ENCODE measurements at places on chromosomes 5 and 9.

DNA sequence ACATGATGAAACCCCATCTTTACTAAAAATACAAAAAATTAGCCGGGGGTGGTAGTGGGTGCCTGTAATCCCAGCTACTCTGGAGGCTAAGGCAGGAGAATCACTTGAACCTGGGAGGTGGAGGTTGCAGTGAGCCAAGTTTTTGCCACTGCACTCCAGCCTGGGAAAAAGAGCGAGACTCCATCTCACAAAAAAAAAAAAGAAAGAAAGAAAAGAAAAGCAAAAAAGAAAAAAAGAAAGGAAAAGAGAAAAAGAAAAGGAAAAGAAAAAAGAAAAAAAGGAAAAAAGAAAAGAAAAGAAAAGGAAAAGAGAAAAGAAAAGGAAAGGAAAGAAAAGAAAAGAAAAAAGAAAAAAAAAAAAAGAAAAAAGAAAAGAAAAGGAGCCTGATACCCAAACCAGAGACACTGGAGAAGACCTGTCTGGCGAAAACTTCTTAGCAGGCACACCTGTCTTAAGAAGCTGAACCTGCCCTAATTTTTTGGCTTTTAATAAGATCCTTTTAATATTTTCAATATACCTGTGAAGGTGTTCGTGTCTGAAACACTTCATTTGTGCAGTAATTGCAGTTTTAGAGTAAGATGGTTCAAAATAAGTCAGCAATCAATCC is 164.7 kb upstream of the IRX2 start:
- no peak for DNase-seq

GRCh38 chr9:77435277-77435676 is 212.8 kb downstream of the GNA14 start:
- DNase-seq = no peak

DNA sequence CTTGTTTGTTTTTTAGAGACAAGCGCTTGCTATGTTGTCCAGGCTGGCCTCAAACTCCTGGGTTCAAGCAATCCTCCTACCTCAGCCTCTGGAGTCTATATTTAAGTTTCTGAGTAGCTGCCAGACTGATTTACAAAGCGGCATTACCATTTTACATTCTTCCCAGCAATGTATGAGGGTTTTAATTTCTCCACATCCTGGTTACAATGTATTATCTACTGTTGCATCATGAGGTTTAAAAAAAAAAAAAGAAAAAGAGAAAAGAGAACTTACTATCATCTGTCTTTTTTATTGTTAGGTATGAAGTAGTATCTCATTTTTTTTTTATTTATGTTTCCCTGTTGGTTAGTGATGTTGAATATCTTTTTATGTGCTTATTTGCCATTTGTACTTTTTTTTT is 18.9 kb upstream of the CLINT1 start:
- no peak for DNase-seq

- no peak for DNase-seq
Observed at GRCh38 chr9:98363644-98364043, 108.2 kb upstream of the TBC1D2 start.

DNA sequence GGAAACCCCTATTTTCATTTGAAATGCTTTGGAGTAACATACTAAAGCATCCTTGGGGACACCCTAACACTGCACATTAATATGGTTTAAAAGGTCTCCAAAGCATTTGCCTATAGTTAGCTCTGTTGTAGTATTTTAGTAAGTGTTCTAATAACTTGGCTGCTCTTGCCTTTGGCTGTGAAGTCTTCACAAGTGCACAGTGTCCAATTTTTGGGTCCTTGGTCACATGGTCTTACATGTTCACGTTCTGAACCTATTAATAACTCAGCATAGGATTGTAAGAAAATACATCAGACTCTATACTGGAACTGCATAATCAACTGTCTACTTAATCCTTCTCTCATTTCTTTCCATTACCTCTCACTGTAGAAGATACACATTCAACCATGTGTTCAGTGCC is 17.4 kb downstream of the ADAMTS19 start:
- no peak for DNase-seq

- DNase-seq = no peak
Observed at GRCh38 chr5:10688651-10689171, 72.3 kb downstream of the DAP start.

DNA sequence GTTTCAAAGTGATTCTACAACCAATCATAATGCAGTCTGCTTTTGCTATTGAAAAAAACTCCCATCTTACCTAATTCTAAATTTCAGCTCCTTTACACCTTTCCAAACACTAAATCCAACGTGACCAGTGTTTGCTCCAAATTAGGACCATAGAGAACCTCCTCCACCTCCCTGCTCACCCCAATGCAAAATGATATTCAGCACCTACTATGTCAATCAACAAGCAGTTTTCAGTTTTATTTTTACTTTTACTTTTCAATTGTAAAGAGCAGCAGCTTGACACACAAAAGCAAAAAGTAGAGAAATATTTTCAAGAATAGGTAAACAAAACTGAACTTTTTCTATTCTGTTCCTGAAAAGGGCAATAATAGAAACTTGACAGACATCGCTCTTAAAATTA is 3.4 kb downstream of the FAM13B start:
- no peak for DNase-seq

DNA sequence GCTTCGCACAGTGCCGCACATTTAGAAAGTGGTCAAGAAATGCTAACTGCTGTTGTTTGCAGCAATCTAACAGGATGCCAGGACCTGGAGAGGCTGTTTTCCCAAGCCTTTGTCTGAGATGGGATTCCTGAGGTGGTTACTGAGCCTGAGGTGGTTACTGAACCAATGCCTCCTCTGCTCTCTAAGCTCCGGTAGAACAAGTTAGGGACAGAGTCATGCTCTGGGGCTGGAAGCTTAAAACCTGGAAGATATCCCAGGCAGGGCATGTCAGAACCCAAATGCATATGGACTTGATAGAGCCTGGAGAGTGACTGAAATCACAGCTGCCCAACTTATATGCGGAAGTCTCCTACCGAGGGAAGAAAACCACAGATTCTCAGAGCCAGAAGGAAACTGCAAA is 46.5 kb upstream of the FAT2 start:
- no peak for DNase-seq

DNA sequence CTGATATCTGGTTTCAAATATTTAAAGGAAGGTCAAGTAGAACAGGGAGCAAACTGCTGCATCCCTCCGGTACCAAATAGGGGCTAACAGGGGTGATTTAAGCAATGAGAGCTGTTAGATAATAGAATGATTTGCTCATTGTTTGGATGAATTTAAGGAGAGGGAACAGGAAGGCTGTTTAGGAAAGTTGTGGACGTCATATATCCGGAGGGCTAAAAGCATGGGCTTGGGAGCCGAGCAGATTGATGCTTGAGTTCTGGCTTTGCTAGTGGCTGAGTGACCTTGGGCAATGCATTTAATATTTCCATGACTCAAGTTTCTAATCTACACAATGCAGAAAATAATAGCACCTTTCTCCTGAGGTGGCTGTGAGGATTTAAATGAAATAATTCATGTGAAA is 85.4 kb upstream of the RPS23 start:
- no peak for DNase-seq

DNA sequence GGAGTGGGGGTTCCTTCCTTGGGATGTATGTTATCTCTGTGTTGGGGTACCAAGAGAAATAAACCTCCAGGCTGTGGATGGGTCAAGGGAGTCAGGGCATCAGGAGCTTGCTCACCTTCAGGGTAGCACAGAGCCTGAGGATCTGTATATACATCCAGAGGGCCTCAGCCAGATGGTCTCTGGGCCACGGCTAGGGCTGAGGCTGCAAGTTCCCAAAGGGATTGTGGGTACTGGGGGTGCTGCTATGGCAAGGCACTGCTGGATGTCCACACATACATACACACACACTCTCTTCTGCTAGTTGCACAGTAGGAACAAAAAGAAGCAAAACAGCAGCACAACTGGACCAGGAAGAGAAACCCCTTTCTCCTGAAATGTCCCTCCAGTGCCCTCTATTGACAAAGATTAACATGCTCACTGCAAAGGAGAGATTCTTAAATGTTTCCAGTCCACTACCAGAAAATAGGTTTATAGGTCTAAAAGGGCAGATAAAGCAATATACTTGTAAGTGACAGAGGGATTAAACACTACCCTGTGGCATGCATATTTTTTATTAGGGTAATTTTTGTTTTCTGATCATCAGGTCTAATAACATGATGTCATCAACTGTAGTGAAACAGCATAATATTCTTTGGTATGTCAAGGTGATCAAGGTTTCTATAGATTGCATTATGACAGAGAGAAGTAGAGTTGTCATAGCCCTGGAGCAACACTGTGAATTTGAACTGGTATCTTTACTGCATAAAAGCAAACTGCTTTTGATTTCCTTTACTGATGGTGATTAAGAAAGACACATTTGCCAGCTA is 56.3 kb upstream of the KCNN2 start:
- no peak for DNase-seq

GRCh38 chr5:67493676-67494075 is 297.1 kb upstream of the CD180 start:
- peak; percentile 3 for DNase-seq

DNA sequence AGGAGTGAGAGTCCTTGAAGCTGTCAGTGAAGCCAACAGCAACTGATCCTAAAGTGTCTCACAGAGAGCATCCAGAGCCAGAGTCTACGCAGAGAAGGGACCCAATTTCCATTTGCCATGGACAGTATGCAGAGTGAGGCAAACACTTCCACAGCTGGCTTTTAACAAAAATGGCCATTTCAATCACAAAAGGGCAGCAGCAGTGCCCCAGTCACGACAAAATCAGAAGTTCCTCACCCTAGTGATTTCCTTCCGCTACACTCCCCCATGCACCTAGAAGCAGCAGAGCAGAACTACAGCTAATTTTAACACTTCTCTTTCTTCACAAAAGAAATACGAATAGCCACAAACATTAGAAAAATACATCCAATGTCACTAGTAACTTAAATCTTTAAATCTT is 27.9 kb downstream of the FBXW11 start:
- no peak for DNase-seq

DNA sequence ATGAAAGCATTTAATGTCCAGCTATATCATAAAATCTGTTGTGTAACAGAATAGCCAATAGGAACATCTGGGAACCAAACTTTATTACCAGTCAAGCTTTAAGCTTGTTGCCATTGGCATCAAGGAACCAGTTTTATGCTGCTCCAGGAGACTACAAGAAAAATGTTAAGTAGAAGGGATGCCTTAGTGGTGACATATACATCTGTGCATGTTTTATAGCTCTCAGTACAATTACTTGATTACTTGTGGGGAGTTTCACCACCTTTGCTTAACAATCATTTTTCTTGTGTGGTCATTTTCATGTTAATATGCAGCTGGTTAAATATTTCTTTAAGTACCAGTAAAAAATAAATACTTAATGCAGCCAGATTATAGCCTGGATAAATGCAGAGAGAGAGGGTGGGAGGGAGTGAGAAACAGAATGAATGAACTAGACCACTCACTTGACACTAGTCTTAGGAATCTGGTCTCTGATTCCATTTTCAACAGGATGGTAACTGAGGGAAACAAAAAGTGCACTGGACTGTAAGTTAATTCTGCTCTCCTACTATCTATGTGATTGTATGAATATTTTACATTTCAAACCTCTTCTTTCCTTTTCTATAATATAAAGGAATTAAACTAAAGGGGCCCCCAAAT is 35.7 kb upstream of the LURAP1L start:
- no peak for DNase-seq

DNA sequence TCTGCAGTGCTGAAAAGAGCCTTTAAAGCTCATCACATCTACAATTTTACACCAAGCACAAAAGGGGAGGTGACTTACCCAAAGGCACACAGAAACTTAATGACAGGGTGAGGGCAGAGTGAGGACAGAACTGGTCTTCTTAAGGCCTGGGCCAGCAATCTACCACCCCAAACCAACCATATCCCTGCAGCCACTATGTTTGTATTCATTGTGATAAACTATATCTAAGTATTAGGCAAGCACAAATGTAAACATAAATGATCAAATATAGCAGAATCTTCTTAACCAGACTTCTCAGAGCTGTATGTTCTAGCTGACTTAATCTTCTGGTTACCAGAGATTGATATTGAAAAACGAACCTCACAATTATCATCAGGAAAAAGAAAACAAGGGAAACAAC is 47.9 kb upstream of the RNF38 start:
- no peak for DNase-seq

GRCh38 chr5:110460837-110461236 is 265.6 kb downstream of the TMEM232 start:
- DNase-seq = no peak

DNA sequence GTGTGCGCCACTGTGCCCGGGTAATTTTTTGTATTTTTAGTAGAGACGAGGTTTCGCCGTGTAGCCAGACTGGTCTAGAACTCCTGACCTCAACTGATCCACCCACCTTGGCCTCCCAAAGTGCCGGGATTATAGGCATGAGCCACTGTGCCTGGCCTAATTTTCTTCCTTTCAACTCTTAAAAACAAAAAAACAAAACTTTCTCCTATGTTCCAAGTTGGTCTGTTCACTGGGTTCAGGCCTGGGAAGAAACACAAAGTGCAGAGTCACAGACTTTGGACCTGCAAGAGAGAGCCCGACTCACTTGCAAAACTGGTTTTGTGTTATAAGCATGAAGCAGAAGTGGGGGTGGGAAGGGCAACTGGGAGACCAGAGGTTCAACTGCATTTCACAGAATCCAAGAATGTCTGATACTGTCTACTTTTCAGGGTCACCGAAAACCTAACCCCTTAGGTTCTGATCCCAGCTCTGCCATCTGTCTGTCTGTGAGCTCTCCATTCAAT is 5.2 kb upstream of the HDHD3 start:
- peak; percentile 6 for DNase-seq

- no peak for DNase-seq
Observed at GRCh38 chr5:100575815-100576214, 40.6 kb downstream of the FAM174A start.

GRCh38 chr5:68356216-68356615 is 140.7 kb downstream of the PIK3R1 start:
- DNase-seq = no peak

- no peak for DNase-seq
Observed at GRCh38 chr9:121216271-121216805, 14.7 kb upstream of the RAB14 start.

- no peak for DNase-seq
Observed at GRCh38 chr5:142115937-142116614, 7.5 kb downstream of the NDFIP1 start.

- no peak for DNase-seq
Observed at GRCh38 chr5:150122158-150122510, 33.5 kb downstream of the PDGFRB start.

- DNase-seq = no peak
Observed at GRCh38 chr9:74220327-74220726, 276.8 kb upstream of the RORB start.

GRCh38 chr5:106417163-106417562 is 1253.6 kb downstream of the EFNA5 start:
- no peak for DNase-seq

DNA sequence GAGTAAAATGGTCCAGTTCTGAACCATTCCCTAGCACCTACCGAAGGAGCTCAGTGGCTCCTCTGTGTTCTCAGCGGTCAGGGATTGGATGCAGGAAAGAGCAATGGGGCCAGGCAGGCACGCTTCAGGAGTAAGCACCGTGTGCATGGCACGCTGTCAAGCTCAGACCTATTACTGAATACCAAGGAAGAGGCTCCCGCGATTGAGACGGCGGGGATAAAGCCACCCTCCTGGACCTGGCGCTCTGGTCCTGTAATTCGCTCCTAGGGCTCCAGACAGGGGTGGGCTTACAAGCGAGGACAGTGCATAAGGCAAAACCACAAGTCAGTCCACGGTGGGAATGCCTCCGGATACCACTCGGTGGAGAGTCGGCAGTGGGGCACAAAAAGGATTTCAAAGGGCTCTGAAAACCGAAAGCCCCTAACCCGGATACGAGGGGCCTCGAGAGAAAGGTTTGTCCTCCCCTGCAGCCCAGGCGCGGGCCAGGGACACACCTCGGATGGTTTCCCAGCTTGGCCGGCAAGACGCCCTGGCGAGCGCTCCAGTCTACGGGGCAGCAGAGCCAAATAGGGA is 988 bp downstream of the OXCT1 start:
- peak; percentile 35 for DNase-seq

Data from NCI-H526 treated with DMSO at 0.1 percent for 48 hours (cell line).